Stimulated activated CD8-positive, alpha-beta memory T cell treated with anti-CD3 and anti-CD28 coated beads, Interleukin-7, amount 100 ng/mL, for 24 hours (primary cell): ENCODE measurements at places on chromosomes 7 and 10.

DNA sequence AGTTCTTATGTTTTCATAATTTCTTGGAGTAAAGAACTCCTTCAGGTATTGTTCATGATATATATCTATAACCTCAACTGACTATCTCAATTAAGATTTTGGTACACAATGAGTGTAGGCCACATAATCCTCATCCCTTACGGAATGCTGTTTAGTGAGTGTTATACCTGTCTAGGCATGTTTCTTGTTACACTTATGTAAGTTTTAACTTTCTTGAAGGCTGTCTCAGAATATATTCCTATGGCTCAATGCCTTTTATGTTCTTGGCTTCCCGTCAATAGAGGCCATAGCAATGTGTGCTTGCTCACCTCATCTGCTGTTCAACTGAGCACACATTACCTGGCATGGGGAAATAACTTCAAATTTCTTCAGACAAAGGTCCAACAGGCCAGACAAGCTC lies 185.1 kb downstream of the CTTNBP2 start:
- no peak for DNase-seq

GRCh38 chr7:139947021-139947420 lies 115.7 kb downstream of the PARP12 start:
- no peak for DNase-seq

DNA sequence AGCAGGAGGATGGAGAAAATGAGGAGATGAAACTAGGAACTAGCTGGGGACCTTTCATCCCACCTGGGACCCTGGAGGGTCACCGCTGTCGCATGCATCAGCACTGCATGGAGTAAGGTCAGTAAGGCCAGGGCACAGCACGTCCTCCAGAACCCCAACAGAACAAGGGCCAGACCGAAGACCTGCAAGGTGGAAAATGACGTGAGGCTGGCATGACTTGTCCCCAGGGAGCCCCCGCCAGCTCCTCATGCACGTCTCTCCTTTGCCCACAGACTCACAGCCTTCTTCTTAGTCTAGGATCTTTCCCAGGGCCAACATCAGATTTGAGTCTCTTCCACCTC lies 4.7 kb downstream of the ZNF488 start:
- DNase-seq = no peak

GRCh38 chr10:75014516-75015230 lies 96.8 kb upstream of the SAMD8 start:
- no peak for DNase-seq

GRCh38 chr7:20113427-20114027 lies 103.7 kb downstream of the MACC1 start:
- DNase-seq = no peak

- no peak for DNase-seq
Observed at GRCh38 chr10:110498087-110498981, 627 bp downstream of the DUSP5 start.

DNA sequence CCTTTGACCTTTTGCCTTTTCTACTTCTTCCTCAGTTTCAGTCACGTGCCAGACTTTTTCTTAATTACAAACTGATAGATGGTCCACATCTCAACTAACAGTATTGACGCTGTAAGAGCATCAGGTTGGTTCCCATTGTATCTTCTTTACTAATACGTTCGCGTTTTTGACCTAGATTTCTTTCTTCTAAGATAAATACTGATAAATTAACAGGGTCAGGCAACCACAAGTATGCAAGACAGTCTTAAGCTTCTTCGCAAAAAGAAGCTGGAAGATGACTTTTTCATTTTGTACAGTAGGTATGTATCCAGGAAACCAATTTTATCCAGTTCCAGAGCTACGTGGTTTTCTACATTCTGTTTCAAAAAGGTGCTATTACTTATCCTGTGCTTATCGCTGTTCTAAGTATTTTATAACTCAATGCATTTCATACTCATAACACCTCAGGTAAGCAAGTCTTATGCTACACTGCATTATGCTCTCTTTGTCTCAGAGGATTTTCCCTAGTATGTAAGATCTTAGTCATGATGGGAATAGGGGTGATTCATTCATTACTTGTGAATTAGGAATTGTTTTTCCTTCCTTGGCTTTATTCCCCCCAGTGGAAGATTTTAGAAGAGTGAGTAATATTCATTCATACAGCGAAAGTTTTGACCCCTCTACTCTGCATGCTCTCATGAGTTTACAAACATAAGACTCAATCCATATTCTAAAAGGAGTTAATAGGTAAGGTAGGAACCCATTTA lies 955 bp downstream of the DUS4L start:
- no peak for DNase-seq

DNA sequence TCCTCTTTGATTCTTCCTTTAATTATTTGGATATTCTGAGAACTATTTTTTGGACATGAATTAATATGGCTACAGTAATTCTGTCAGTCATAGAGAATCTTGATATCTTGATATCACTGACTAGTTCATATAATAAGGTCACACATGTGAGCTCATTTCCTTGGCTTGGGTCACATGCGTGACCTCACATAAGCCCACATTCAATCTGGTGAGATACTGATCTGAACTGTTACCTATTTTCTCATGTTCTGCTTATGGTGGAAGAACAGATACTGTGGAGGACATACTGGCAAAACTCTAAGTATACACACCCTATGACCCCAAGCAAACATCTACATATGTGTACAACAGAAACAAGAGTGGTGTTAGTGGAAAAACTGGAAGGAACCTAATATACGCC lies 44.1 kb downstream of the CUL2 start:
- no peak for DNase-seq

GRCh38 chr7:93651603-93652159 lies 77.2 kb upstream of the CALCR start:
- no peak for DNase-seq

GRCh38 chr10:24851629-24852028 lies 100.8 kb downstream of the PRTFDC1 start:
- no peak for DNase-seq
